Regular cardiac myocyte (primary cell): ENCODE measurements at places on chromosomes 6 and 20. TPM values are rescaled to one million over a fixed set of nuclear protein-coding genes. Genes with fewer than 3 reads are reported as not detected.

The SEMG1 gene
- total RNA-seq, result not detected in 2 replicates

The HFE gene
- 13.0 and 14.2 TPM in 2 replicates for total RNA-seq

The TENT5A gene
- total RNA-seq, result 35.3 and 45.7 TPM in 2 replicates

The CAP2 gene
- 17.2 and 17.8 TPM in 2 replicates for total RNA-seq

The MOCS1 gene
- 21.7 and 28.2 TPM in 2 replicates for total RNA-seq

The PRICKLE4 gene
- 0.19 and 0.56 TPM in 2 replicates for total RNA-seq
